ENCODE measurements at places on chromosomes 4 and X.

DNA sequence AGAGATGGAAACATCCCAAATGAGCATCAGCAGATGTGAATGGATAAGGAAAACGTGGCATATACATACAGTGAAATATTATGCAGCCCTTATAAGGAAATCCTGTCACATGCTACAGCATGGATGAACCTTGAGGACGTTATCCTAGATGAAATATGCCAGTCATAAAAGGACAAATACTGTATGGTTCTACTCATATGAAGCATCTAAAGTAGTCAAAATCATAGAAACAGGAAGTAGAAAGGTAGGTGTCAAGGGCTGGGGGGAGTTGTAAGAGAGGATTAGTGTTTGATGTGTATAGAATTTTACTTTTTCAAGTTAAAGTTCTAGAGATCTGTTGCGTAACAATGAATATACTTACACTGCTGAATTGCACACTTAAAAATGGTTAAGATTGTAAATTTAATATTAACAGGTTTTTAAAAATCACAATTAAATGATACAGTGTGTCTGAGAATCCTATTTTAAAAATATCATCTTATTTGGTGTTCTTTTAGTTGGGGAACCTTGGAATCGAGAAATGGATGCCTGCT, 58.5 kb downstream of the KDM6A start:
- no peak for DNase-seq

- no peak for DNase-seq
Observed at GRCh38 chrX:104721854-104722253, 155.9 kb downstream of the IL1RAPL2 start.

- DNase-seq, result no peak
Observed at GRCh38 chr4:113335746-113336145, 286.3 kb downstream of the ANK2 start.

DNA sequence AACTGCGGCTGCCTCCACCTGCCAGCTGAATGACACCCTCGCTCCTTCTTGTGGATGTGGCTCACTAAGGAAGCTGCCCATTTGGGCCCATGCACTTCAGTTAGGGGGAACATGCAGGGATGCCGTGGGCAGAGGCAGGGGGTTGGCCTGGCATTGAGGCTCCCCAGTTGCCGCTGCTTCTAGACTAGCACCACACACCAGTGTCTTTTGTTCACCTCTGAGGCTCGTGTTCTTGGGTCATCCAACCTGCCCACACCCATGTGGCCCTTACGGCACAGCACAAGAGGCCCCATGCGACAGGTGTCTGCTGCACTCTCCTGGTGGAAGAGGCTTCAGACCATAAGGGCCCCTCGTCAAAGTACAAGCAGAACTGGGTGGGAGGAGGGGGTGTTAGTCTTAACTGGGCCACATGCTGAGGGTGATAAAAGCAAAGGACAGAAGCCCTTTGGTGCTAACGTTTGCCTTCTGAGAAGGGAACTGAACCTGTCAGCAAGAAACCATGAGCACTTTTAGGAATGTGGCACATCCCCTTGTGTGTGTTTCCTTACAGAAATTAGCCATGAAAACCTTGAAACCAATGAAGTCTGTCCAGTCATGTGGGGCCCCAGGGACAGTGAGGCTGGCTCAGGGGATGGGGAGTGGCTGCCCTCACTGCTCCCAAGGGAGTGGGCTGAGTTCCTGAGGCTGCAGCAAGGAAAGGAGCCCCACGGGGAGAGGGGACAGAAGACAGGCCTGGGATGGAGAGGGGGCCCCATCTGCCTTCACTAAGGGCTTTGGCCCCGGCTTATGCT, 39.2 kb downstream of the MAP7D3 start:
- DNase-seq, result no peak

- no peak for DNase-seq
Observed at GRCh38 chr4:132592850-132593249, 556.2 kb upstream of the PCDH10 start.

GRCh38 chr4:18850867-18851266, 829.3 kb upstream of the LCORL start:
- no peak for DNase-seq

DNA sequence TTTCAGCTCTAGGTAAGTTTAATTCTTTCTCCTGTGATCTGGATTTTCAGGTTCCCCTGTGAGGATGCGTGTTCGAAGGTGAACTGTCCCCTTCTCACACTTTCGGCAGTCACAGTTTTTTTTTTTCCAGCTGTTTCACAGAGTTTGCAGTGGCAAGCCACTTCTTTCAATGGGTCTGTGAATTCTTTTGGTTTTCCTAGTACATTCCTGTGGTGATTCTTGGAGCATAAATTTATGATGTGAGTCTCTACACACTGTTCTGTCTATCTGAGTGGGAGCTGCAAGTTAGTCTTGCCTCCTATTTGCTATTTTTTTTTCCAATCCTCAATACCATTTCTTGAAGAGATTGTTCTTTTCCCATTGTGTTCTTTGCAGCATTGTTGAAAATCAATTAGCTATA, 595.5 kb downstream of the RAPGEF2 start:
- DNase-seq, result no peak

DNA sequence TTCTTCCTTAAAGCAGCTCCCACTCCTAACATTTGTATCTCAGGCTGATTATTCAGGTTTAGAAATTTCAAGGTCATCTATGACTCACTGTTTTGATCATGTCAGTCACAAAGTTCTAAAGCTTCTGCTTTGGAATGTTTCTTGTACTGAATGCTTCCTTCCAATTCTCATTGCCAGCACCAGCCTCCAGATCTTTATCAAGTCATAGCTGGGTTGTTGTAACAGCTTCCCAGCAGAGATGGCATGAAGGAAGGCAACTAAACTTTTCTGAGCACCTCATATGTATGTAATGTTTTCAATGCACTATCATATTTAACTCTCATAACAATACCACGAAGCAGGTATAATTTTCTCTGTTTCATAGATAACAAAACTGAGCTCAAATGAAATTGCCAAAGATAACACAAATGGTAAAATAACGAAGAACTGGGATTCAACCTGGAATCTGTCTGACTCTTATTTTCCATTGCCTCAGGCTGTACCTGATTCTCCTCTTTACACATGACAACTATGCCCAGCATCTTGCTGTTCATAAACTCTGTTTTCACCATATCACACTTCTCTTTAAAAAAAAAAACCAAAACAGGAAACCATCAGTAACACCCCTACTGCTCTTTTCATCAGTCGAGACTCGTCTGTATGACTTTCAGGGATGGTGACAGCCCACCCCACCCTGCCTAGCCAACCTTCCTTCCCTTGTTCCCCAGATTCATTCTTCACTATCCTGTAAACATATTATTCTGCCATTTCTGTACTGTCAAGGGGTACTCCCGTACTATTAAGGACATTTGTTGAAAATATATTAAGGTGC, 13.4 kb downstream of the TRPC3 start:
- DNase-seq, result no peak

DNA sequence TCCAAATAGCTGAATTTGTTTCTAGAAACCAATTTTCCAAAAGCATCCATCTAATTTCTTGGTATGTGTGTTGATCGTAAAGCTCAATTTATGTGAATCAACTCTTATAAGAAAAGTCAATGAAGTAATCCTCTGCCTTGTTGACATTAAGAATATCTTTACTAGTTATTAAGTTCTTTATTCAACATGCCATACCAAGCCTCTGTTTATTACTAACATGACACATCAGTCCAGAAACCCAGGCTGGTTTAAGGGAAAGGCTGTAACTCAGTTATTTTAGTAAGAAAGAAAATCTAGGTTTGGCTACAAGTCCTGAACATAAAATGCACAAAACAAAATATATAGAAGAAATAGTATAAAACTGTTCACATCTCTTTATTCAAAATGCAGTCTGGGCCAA, 48.0 kb downstream of the KLHL34 start:
- DNase-seq, result no peak

All from foreskin melanocyte (primary cell).